ENCODE measurements at places on chromosomes 3 and 15.

- DNase-seq: no peak
These were observed 10.6 kb downstream of the PIK3CB start for GRCh38 chr3:138824114-138824506.

- DNase-seq: no peak
These were observed 70.1 kb downstream of the GPR160 start for GRCh38 chr3:170107941-170108340.

- no peak for DNase-seq
These were observed 364.1 kb upstream of the CNTN4 start for GRCh38 chr3:1734494-1735122.

DNA sequence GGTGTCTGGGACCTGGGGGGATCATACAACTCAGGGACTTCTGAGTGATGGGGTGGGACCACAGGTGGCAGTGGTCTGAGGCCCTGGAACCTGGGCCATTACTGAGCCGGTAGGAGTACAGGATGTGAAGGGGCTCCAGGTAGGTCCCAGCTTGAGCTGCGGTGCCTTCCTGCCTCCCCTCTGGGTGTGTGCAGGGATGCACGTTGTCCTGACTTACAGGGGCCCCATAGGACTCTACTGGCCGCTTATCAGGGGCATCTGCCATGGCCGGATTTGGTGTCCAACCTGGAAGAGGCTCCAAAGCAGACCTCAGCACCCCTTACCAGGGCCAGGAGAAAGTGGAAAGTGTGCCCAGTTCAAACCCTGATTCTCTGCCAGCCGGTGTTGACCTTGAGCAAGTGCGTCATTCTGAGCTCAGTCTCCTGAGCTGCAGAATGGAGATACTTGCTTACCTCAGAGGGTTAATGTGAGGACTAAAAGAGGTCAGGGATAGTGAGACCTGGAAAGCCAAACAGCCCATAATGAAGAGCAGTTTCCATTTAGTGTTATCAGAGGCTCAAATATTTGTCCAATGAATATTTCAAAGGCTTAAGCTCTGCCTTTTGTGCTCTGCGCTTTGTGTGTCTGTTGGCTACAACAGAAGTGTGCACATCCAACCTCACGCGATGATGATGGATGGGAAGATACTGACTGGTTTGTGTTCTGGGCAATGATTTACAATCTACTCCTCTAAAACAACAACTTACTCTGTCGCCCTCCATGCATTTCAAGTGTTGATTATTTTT lies 35.4 kb upstream of the ESYT3 start:
- no peak for DNase-seq

GRCh38 chr3:150220041-150220440 lies 188.1 kb upstream of the TSC22D2 start:
- DNase-seq: no peak

GRCh38 chr3:23926736-23927135 lies 9.8 kb downstream of the RPL15 start:
- DNase-seq: no peak

DNA sequence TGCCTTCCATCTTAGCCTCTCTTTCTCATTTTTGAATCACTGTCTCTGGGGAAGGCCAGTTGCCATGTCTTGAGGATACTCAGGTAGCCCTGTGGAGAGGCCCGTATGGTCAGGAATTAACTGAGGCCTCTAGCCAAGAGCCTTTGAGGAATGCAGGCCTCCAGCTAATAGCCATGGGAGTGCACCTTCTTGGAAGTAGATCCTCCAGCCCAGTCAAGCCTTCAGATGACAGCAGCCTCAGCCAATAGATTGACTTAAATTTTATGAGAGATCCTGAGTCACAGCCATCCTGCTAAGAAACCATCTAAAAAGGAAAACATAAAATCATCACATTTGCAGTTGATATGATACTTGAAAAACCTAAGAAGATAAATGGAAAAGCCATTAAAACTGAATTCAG lies 112.5 kb upstream of the BNIP2 start:
- DNase-seq: no peak

DNA sequence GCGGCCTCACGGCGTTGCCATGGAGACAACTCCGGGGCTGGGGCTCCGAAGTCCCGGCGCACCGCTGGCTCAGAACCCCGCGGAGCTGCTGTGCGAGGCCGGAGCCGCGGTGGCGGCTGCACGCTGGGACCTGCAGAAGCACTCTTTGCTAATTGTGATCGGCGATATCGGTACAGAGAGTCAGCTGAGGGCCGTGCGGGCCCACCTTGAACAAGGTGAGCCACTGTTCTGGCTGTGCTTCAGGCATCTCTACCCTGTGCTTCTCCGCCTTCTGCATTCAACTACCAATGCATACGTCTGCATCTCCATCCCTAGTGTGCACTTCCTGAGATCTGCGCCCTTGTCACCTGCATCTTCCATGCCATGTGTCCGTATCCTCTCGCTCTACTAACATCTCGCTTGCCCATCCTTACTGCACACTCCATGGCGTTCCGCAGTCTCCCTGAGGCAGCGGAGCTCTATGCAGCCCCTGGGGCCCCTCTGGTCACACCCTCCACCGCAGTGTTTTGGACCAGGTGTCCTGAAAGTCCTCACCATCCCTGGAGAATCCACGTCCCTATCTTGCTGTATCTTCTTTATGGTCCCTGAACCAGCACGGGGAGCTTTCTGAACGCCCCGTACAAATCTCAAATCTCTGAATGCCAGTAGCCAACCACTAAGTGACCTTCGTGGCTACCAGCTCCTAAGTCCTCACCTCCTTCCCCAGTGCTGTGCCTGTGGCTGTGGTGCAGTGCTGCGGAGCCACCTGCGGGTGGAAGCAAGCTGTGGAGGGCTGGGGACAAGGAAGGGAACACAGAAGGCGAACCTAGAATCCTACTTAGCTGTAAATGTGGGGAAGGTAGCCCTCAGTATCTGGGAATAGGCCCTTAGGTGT lies 6.2 kb upstream of the MAP1A start:
- no peak for DNase-seq

GRCh38 chr15:90572893-90573292 lies 43.2 kb downstream of the CRTC3 start:
- DNase-seq: no peak

DNA sequence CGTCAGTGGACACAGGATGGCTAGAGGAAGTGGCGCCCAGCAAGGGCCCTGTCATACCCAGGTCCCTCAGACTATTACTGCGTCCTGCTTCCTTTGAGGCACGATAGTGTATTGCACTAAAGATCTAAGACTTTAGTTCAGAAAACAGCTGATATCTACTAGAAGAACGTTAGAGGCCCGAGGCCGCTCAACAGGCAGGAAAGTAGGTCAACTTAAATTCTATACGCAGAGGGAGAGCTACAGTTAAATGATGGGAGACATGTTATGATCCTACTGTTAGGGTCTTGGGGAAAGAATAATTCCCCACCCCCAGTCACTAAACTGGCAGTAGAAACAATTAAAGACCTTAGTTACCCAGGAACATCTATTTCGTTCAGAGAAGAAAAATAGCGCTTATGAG lies 317.8 kb downstream of the CHST2 start:
- DNase-seq: no peak

- DNase-seq: no peak
These were observed 174.5 kb upstream of the WNT5A start for GRCh38 chr3:55661571-55661970.

- DNase-seq: no peak
These were observed 114.0 kb downstream of the CYP19A1 start for GRCh38 chr15:51224428-51224827.

DNA sequence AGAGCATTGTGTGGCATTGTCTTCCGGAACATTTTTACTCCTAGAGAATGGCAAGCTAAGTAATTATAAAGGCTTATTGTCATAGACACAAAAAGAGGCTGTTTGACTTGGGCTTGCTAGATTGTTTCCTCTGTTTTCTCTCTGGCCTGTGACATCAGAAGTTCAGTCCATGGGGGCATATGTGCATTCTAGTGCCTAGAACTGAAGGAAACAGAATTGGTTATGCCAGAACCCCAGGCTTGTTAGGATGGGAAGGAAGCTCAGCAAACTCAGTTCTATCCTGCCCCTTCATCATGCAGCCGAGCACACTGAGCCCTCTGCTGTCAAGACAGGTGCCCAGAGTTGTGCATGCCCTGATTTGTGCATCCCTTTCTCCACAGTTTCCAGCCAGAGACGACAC lies 131.3 kb downstream of the PDE8A start:
- DNase-seq: no peak

GRCh38 chr3:58604031-58604430 lies 26.8 kb upstream of the FAM107A start:
- no peak for DNase-seq

GRCh38 chr3:17287006-17287689 lies 402.4 kb downstream of the PLCL2 start:
- DNase-seq: no peak

GRCh38 chr15:42908538-42908937 lies 12.0 kb downstream of the TTBK2 start:
- DNase-seq: no peak

DNA sequence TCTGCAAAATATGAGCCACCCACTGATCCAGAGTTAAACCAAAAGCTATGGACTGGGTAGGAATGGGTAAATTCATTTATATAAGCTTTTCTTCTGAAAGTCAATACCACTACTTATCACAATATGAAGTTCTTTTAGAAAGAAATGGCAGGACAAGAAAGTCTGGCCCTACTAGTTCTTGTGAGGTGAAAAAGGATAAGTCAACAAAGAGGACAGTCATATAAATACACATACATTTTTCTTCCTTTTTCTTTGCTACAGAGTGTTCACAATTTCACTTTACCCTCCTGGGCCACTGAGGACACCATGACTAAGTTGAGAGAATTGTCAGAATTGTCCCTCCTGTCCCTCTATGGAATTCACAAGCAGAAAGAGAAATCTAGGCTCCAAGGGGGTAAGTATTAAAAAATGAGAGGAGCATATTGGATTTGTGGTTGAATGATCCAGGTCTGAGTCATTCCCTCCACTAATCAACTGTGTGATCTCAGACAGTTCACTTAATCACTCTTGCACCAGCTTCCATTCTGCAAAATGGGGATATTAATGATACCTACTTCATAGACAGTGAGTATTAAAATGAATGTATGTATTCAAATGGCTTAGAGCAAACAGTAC lies 27.6 kb downstream of the ACP3 start:
- no peak for DNase-seq

DNA sequence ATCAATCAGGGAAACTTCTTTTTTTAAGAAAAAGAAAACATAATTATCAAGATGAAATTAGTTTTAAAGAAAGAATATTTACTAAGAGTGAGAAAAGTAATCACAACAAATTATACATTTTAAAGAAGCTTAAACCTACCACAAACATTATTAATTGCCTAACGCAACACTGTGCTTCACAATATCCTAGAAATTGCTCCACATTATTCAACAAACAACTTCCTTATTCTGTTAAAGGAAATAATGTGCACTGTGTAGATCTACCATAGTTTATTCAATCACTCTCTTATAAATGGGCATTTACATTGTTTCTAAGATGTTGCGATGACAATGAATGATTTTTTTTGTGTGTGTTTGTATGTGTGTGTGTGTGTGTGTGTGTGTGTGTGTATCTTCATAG lies 525.9 kb upstream of the KCNMB2 start:
- no peak for DNase-seq

GRCh38 chr15:41408234-41408641 lies 5.9 kb upstream of the NDUFAF1 start:
- no peak for DNase-seq

- no peak for DNase-seq
These were observed 32.5 kb downstream of the KLHL25 start for GRCh38 chr15:85762039-85762755.

DNA sequence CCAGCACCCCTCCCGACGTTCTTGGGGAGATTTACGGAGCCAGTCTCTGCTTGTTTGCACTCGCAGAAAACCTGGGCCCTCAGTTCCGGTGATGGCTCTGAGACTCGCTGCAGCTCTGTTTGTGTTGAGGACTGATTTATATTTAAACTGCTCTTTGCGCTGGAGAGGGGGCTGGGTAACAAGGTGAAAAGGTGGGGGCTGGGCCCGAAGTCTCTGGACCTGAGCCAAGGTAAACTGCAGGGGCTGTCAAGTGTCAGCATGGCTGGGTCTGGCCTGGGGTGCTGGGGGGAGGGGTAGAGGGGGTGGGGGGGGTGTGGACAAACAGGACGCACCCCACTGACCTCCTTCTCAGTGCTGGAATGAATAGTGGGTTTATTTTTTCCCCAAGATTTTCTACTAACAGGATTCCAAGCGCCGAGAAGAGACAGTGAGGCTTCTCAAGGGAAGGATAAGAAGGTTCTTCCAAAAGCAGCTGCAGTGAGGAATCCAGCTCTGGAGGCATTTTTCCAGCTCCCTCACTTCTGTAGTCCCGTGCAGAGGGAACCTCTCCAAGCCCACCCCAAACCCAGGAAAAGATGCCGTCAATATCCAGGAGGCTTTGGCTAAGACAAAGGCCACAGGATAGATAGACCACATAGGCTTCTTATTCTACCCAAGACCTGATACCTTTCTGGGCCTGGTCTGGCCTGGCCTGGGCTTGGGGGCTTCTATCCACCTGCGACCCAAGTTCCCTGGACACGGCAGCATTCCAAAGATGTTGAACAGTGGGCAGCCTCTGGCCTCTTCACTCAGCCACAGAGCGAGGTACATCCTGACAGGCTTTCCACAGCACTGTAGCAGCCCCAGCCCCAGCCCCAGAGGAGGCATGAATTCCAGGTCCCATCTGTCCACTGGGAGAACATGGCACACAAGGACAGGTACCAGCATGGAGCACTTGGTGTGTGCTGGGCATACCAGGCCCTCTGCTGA lies 938 bp upstream of the SLCO2A1 start:
- DNase-seq: no peak

GRCh38 chr3:87161013-87161412 lies 66.1 kb upstream of the CHMP2B start:
- DNase-seq: no peak

DNA sequence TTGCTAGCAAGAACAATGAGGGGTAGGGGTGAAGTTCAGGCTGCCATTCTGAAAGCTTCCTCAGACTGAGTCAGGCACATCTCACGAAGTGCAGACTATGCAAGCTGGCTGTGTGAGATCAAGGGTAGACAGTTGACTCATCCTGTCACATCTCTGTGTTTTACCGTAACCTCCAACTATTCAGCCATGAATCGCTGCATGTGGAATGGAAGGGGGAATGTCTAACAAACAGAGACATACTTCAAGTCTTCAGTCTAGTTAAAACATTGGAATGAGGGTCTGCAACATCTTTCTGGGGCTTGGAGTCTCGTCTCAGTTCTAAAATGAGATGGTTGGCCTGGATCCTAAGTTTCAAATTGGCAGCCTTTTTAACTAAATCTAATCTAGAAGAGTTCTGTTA lies 25.9 kb downstream of the AGTR1 start:
- no peak for DNase-seq

DNA sequence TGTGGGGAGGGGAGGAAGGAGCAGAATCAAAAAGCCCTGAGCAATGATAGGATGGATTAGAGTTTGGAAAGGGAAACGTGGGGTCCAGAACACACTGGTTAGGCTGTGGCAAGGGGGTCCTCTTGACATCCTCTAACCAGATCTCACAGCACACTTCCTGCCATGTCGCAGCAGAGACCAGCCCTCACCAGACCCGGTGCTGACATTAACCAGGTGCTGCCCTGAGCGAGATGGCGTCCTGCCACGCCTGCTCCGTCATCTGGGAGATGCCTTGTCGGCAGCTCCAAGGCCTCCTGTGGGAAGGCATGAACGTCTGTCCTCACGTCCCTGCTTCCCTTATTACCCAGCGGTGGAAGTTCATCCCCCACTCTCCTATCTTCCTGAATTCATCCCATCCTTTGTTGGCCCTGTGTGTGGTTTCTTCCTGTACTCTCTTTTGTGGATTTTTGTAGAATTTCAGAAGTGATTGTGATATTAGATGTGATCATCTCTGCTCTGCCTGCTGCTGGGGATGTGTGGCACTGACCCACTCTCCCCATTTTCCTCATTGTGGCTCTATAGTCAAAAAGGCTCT lies 29.4 kb upstream of the MYZAP start:
- no peak for DNase-seq

GRCh38 chr3:188259596-188259995 lies 105.6 kb downstream of the LPP start:
- no peak for DNase-seq

- no peak for DNase-seq
These were observed 13.4 kb downstream of the ALAS1 start for GRCh38 chr3:52211268-52211891.
